ENCODE measurements at places on chromosomes 12 and 14. TPM values are rescaled to one million over a fixed set of nuclear protein-coding genes. Genes with fewer than 3 reads are reported as not detected.

DNA sequence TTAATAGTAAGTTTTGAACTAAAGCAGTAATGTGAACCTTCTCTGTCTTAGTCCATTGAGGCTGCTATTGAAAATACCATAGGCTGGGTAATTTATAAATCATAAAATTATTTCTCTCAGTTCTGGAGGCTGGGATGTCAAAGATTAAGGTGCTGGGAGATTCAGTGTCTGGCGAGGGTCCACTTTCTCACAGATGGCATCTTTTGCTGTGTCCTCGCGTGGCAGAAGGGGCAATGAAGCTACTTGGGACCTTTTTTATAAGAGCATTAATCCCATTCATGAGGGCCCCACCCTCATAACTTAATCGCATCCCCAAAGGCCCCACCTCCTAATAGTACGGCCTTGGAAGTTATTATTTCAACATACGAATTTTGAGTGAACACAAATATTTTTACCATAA lies 28.4 kb downstream of the LIN7A start:
- no peak for DNase-seq

GDF11 gene
- 5.4 TPM for total RNA-seq

DNA sequence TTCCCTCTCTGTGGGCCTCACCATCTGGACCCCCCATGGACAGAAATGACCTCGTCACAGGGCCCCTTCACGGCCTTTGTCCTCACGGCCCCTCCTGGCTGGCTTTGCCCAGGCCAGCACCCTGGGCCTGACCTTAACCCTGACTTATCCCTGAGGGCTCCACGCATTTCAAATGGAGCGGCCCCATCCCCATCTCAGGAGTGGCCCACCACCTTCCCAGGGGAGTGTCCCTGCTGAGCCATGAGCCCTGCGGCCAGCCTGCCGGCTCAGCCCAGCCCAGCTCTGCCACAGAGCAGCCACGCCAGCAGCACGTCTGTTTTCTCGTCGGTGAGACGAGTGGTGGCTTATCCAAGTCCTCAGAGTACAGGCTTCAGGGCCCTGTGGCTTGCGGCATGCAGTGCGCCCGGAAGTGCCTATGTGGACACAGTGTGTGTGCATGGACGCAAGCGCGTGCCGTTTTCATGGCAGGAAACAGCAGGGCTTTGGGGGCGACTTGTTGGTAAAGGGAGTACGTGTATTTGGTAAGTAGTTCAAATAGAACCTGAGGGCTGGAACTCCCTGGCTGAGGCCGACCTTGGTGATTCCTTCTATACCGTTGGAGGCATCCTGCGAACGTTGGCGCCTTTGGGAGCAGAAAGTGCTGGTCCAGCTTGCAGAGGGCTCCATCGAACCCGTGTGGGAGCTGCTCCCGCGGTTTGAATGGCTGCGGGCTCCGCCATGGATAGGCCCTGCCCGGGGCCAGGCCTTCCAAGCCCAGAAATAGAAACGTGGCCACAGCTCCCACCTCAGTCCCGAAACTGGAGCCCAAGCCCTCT lies 52.1 kb downstream of the LRCOL1 start:
- DNase-seq = no peak

- no peak for DNase-seq
These were observed 93.9 kb downstream of the DAAM1 start for GRCh38 chr14:59282378-59282765.

DNA sequence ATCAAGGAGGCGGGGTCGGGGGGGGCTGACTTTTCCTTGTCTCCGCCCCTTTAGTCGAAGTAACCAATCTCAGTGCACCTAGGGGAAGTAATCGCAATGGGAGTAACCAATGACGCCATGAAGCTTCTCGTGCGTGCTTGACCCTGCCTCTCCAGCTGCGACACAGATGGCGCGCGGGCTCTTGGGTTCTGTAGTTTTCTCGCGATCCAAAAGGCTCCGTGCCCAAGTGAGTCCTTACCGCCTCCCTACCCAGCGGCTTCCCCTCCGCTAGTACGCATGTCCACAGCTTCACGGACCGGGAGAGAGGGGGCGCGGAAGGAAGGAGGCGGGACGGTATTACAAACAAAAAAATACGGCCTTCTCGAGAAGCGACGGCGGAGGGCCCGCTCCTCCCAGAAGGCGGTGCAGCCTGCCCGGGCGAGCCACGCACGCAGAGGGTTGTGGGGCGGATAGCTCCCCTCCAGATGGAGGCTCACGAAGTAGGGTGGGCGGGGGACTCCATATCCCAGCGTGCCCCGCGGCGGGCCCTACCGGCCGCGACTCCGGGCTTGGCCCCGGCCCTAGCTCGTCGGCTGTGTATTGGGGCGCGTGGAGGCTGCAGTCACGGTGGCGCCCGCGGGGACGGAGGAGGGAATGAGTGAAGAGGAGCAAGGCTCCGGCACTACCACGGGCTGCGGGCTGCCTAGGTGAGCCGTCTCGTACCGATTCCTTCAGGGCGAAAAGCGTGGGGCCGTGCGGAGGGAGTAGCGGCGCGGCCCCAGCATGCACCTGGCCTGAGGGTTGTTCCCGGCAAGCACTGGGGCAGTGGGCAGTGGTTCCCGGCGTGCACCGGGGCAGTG lies at the start of gene TARBP2:
Gene TARBP2 (plus strand): TSS at position 508 of the 839 bp plus-strand sequence. CDS start 126 bp downstream, at position 634.
- DNase-seq = peak; percentile 91

- DNase-seq = no peak
These were observed 8.0 kb upstream of the WDR20 start for GRCh38 chr14:102131741-102132140.

- no peak for DNase-seq
These were observed 230.2 kb upstream of the NAV3 start for GRCh38 chr12:77600468-77600843.

GRCh38 chr14:104691546-104692260 lies 2.3 kb downstream of the INF2 start:
- DNase-seq = no peak

GRCh38 chr14:44589180-44589579 lies 82.1 kb upstream of the FSCB start:
- DNase-seq = no peak

- DNase-seq = no peak
These were observed 16.1 kb upstream of the AICDA start for GRCh38 chr12:8628731-8629130.

DNA sequence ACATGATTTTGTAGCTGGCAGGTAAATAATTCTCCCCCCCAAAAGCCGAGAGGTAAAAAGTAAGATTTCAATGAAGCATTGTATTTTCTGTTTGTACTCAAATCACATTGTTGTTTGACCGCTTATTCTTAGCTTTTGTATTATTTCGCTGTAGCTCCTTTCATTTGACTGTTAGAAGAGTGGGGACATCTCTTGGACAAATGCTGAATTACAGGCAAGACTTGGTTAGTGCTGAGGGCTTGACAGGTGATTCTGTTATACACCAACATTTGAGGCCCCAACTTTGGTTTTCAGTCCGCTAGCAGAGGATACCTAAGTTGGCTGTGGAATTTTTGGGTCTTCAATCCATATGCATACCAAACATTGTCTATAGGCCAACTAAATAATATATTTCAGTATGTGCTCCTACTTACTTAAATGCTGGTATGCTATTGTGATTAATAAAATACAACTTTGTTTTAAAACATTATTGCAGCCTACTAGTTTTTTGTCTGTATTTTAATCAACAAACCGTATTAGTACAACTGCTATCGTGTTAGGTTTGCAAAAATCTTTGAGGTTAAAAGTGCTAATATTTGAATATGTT lies 102.2 kb downstream of the ERC1 start:
- no peak for DNase-seq

DNA sequence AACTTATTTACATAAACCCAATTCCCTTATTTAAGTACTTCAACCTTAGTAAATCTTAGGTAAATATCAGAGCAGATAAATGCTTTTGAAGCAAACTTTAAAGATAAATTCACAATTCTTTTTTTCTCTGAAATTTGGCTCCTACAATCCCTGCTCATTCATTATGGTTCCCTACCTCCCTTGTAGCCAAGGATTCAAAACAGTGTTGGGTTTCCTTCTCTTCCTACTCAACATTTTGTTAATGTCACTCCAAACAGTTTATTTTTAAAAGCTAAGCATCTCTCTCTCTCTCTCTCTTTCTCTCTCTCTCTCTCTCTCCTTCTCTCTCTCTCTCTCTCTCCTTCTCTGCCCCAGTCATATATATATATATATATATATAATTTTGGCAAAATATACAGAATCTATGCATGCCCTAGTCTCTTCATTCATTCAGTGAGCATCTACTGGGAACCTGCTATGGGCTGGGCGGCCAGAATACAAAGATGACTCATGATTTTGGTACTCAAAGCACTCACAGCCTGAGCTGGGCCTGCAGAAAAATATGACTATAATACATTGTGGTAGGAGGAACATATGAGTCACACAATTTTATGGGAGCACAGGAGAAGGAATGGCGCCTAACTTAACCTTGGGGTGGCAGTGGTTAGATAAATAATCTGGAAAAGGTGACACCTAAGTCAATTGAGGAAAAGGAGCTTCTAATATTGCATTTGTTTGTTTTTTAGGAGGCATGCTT lies 123.7 kb upstream of the DHRS4 start:
- DNase-seq = no peak

SYCP3 gene
- 0.36 TPM for total RNA-seq

DNA sequence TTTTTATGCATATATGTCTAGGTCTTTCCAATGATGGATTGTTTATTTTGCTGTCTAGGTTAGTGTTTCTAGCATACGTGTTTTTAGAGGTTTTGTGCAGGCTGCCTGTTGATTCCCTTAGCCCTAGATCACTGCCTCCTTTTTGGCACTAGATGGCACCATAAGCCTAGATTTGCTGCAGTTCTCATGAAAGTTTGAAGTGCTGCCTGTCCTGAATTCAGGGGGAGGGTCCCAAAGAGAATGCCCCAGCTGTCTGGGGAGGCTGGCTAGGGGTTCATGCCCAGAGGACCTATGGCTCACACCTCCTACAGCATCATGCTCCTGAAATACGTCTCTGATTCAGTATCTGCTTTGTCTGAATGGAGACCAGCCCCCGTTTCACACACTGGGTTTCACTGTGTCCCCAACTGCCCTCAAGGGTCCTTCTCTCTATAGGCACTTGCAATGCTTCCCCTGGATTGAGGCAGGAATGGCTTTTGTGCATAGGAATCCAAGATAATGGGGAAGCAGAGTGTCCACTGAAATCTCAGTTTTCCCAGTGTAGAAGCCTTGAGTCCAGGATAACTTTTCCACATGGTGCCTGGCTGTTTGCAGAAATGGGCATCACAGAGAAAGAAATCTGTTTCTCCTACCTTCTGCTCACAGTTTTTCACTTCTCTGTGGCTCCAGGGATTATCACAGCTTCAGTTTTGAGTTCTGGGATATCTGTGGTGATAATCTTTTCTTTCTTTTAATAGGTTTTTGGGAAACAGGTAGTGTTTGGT lies 14.2 kb upstream of the TXNRD1 start:
- DNase-seq = no peak

DNA sequence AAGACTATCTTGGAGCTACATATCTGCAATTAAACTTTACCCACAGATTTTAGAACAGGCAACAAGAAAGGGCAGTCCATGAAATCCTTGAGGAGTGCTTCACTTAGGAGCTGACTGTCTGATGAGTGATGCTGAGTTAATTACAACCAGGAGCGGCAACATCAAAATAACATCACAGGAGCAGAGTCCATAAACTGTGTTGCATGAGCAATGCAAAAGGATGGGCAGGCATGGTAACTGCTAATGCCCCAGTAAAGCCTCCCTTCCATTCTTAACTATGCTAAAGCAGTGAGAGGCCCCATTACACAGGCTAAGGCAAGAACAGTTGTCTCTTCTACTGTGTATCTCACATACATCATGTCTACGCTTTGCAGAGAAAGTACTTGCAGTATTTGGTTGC lies 156.6 kb downstream of the PAX9 start:
- no peak for DNase-seq

- no peak for DNase-seq
These were observed 87.5 kb downstream of the DACT1 start for GRCh38 chr14:58725226-58725625.

NAA30 gene
- total RNA-seq = 16.1 TPM

CLIP1 gene
- total RNA-seq = 90.0 TPM

PLEKHD1 gene
- total RNA-seq = 0.12 TPM

DNA sequence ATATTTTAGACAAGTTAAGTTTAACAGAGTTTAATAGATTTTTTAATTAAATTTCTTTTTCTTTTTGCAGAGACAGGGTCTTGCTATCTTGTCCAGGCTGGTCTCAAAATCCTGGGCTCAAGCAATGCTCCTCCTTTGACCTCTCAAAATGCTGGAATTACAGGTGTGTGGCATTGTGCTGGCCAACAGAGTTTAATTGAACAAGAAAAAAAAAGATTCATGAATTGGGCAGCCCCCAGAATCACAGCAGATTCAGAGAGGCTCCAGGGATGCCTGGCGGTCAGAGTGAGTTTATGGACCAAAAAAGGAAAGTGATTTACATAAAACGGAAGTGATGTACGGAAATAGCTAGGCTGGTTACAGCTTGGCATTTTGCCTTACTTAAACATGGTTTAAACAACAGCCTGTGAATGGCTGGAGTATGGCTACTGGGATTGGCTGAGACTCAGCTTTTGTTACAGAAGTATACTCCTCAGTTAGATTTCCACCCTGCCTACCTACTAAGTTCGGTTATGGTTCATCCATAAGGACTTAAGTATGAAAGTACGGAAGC lies 14.5 kb upstream of the TESPA1 start:
- DNase-seq = no peak

AQP5 gene
- not detected for total RNA-seq

- DNase-seq = no peak
These were observed 5.1 kb downstream of the ARL6IP4 start for GRCh38 chr12:122985338-122986257.

GYS2 gene
- total RNA-seq = 0.19 TPM

GRCh38 chr14:99502989-99503421 lies 21.8 kb downstream of the CCNK start:
- DNase-seq = no peak

FLVCR2 gene
- 5.8 TPM for total RNA-seq

- no peak for DNase-seq
These were observed 1.4 kb upstream of the ANO4 start for GRCh38 chr12:100793182-100793581.

RGS6 gene
- total RNA-seq = 6.6 TPM

GRCh38 chr12:19915392-19916195 lies 452.7 kb upstream of the PDE3A start:
- no peak for DNase-seq

DNA sequence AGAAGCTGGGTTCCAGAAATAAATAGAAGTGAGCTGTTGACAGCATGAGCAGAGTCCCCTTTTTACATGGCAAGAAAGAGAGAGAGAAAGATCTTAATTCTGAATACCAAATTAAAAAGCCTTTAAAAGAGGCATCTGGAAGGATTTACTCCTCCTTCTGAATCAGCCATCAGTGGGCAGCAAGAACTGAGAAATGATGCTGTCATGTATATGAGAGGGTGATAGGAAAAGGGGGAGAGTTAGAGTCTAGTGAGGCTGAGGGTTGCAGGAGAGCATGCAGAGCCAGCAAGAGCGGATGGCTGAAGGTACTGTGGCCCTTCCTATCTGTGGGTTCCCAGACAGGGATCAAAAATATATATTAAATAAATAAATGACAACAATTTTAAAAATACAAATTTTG lies 34.5 kb upstream of the GNG2 start:
- DNase-seq = no peak

- DNase-seq = no peak
These were observed 89.0 kb downstream of the SETD3 start for GRCh38 chr14:99391671-99392070.

AMDHD1 gene
- 1.1 TPM for total RNA-seq

RFX4 gene
- total RNA-seq = not detected

- DNase-seq = no peak
These were observed 180.5 kb downstream of the KITLG start for GRCh38 chr12:88399811-88400210.

- DNase-seq = no peak
These were observed 53.8 kb downstream of the VCPKMT start for GRCh38 chr14:50062438-50063085.

All from omental fat pad (tissue), 4 donors.